Fibroblast of skin of left biceps (primary cell): ENCODE measurements at places on chromosomes 3 and 15.

- no peak for DNase-seq
These were observed 70.7 kb downstream of the ANXA2 start for GRCh38 chr15:60326824-60327654.

DNA sequence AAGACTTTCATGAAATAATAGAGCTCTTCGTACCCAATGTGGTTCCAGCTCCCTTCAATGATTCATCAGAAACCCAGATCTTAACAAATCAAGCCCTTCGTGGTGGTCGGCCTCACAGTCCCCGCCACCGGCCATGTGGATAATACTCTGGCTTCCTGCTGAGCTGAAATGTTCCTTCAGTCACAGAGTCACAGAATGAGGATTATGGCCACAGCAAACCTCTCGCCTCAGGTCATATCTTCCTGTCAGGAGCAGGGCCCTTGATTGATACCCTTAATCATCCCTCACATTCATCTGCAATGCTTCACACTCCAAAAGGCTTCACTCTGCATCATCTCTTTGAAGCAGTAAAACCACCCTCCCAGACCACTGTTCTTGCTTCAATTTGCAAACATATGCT is 452.6 kb downstream of the OCA2 start:
- no peak for DNase-seq

DNA sequence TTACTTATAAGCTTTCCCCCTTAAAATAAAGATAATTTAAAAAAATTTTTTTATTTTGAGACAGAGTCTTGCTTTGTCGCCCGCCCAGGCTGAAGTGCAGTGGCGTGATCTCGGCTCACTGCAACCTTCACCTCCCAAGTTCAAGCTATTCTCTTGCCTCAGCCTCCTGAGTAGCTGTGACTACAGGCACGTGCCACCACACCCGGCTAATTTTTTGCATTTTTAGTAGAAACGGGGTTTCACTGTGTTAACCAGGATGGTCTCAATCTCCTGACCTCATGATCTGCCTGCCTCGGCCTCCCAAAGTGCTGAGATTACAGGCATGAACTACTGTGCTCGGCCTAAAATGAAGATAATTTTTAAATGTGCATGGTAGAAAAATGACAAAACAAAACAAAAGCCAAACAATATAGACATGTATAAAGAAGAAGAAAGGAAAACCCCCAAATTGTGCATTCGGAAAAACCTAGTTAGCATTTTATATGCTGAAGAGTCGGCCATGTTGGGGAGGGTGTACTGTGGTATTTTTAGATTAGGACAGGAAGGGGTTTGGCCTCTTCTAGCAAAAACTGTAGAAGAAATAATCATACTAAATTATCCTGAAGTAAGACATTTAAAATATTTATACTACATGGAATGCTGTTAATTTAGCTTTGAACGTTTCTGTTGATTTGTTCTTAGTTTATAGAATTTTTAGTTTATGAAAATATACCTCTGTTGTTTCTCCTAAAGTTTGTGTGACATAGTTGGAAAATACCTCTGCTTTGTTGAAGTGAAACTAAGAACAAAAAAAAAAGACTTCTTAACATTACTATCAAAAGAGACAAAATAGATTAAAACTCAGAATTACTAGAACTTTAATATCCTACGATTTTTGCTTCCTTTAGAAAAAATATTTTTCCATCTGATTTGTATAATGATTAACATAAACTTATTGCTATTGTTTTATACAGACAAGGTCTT is 7.4 kb downstream of the APPL1 start:
- no peak for DNase-seq

- peak; percentile 87 for DNase-seq
These were observed 108.5 kb upstream of the PFN2 start for GRCh38 chr3:150079029-150079739.

DNA sequence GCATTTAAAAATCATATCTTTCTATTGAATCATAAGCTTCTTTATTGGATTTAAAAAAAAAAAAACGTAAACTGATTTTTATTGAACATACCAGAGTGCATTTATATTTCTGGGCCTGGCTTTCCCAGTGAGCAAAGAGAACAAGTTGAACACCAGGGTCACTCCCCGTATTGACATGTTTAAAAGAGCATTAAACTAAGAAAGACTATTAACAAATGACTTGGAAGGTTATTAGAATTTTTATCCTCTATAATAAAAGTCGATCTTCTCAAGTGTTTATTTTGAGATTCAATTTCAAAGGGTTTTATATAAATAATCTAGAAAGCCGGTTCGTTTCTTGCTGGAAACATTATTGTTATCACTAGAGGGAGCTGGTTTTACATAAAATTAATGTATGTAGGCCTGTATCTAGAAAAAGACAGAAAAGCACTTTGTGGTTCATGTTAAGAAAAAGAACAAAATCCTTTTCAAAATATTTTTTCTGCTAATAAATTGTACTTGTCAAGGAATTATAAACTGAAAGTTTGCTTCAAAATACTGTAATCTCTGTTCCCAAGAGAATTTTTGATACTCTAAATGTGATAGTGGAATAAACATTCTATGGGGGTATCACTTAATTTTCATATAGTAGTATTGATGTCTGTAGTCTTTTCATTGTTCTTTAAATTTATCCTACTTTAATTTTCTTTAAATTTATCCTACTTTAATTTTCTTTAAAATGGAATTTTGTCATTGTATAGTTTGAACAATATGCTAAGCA is 321.8 kb upstream of the MME start:
- DNase-seq = peak; percentile 25

DNA sequence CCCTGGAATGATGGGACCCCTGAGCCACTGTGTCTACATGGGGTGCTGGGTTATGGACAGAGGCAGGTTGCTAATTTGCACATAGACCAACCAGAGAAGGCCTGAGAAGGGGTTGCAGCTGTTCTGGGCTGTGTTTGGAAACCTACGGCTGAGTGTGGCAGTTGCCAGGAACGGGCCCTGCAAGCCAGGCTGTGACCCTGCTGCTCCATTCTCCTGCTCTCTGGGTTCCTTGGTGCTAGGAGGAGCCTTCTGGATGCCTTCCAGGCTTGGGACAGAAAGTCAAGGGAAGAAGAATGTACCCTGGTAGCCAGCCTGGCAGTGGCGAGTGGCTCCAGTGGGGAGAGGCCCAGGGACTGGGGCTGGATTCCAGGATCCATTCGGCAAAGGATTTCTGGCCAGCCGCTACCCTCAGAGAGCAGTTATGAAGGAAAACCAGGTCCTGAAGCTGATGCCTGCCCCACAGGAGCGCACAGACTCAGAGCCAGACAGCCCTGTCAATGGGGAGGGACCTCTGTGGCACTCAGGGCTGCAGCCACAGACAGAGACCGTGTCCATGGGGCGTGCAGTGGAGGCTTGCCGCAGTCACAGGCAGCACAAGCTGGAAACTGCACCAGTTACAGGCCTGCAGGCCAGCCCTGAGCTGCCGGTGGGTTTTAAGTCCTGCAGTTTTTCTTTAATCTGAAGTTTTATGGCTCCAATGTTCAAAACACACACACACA is 55.1 kb upstream of the ACAD9 start:
- no peak for DNase-seq

GRCh38 chr3:9226326-9226725 is 23.1 kb downstream of the SRGAP3 start:
- no peak for DNase-seq
